CD4-positive, CD25-positive, alpha-beta regulatory T cell (primary cell): ENCODE measurements at places on chromosomes 12 and 14.

GRCh38 chr14:82562881-82563280, 1029.2 kb upstream of the SEL1L start:
- no peak for DNase-seq

DNA sequence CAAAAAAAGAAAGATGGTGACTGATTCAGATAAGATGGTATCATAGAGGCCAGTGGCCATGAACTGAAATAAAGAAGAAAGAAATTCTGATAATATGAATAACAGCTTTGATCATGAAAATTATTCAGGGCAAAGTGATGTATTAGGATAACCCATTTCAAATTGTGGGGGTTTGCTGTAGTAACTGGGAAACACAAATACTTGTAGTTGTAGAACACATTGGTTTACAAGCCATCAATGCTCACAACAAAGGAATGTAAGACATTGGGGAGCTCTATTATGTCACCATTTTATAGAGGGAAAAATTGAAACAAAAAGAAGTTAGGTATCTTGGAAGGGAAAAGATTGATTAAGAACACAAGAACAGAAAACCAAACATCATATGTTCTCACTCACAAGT, 140.4 kb upstream of the FRMD6 start:
- no peak for DNase-seq

GRCh38 chr12:13283867-13284266, 87.3 kb downstream of the EMP1 start:
- no peak for DNase-seq

GRCh38 chr14:24465368-24465767, 22.8 kb upstream of the SDR39U1 start:
- DNase-seq = no peak

DNA sequence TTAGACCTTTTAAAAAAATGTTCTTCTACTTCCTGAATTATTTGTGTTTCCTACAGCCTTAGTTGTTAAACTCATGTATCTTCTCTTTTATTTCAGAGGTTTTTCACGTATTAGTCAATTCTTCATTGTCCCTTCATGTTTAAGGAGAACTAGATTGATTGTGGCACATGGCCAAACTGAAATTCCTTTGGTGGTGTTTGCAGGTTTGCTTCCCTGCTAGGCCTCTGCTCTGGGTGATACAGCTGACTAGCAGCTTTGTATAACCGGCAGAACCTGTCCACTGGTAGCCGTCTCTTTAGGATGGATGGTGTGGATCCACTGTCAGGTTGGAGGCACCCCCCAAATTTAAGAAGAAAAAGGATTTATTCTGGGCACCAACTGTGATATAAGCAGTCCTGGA, 262.1 kb downstream of the FBXL14 start:
- no peak for DNase-seq

DNA sequence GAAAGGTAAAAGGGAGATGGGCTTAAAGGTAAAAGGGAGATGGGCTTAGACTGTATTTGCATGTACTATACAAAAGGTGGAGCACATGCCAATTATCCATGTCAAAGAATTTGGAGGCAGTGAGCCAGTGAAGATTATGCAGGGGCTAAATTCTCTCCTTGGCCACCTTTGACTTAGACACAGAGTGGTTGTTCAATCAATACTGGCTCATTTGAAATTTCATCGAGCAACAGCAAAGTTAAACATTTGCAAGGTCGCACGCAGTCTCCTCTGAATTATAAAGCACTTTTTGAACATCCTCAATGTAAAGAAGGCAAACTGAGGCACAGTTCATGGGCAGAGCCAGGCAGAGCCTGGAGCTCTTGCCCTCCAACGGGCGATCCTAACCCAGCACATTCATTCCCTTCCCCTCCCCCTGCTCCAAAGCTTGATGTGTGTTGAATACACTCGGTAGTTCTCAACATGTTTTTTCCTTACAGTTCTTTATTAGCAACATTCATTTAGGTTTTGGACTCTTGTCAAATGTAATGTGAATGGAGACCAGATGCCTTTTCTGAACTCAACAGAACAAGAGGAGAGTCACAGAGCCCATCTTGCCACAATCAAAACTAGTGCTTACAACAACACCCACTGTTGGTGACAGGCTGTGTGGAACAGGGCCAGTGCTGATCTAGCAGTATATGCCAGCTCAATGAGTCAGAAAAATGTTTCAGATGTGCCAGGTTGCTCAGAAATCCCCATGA, 169.7 kb upstream of the G2E3 start:
- no peak for DNase-seq

- DNase-seq = peak; percentile 13
These were observed 556 bp downstream of the PHETA1 start for GRCh38 chr12:111368291-111368787.

DNA sequence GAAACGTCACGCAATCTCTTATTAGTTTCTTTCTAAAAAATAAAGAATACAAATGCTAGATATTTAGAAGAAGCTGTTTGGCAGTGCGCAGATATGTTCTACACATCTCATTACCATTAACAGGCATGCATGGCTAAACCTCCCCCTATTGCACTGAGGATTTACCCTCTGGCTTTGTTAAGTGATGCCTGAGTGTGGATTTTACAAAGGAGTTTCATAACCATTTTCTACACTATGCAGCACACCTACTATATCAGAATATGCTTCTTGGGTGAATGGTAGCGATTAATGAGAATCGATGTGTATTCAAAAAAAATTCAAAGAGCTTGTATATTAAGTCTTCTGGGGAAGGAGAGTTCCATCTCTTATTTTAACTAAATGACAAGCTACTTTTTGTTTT, 1.1 kb upstream of the RMST start:
- DNase-seq = no peak

DNA sequence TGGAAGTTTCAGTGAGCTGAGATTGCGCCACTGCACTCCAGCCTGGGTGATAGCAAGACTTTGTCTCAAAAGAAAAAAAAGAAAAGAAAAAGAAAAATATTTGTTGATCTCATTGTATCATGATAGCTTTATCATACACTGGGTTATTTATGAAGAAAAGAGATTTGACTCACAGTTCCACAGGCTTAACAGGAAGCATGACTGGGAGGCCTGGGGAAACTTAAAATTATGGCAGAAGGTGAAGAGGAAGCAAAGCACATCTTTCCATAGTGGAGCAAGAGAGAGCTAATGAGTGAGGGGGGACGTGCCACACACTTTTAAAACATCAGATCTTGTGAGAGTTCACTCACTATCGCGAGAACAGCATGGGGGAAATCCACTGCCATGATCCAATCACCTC, 72.7 kb upstream of the FUT8 start:
- no peak for DNase-seq

GRCh38 chr12:25906651-25907340, 51.7 kb upstream of the RASSF8 start:
- DNase-seq = no peak

- peak; percentile 0 for DNase-seq
These were observed 101.2 kb upstream of the STXBP6 start for GRCh38 chr14:25150934-25151790.

GRCh38 chr14:64569138-64569631, 19.4 kb downstream of the PPP1R36 start:
- DNase-seq = no peak

GRCh38 chr12:54442099-54442498, 23.0 kb upstream of the ITGA5 start:
- DNase-seq = no peak

DNA sequence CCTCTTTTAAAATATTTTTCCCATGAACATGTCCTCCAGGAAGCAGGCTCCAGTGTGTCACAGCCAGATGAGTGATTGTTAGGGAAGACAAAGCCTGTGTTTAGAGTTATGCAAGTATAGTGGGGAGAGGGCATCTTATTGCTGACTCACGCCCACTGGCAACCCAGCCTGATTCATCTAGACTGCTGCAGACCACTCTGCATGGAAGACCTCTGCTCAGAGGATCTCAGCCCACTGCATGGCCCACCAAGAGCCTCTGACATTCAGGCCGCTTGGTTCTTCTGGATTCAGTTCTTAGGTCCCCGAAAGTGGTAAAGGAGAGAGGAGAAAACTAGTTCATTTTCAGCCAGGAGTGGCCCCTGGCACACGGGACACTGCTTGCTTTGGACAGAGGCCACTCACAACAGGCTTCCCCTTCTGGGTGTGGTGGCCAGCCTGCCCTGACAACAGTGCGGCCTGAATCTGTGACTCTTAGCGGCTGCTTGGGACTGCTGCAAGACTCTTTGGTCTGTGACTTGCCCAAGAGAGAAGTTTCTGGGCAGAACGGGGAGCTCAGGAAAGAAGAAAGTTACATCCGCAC, 266.3 kb downstream of the ZFP36L1 start:
- DNase-seq = no peak

- no peak for DNase-seq
These were observed 46.7 kb upstream of the ATP23 start for GRCh38 chr12:57894399-57895292.

DNA sequence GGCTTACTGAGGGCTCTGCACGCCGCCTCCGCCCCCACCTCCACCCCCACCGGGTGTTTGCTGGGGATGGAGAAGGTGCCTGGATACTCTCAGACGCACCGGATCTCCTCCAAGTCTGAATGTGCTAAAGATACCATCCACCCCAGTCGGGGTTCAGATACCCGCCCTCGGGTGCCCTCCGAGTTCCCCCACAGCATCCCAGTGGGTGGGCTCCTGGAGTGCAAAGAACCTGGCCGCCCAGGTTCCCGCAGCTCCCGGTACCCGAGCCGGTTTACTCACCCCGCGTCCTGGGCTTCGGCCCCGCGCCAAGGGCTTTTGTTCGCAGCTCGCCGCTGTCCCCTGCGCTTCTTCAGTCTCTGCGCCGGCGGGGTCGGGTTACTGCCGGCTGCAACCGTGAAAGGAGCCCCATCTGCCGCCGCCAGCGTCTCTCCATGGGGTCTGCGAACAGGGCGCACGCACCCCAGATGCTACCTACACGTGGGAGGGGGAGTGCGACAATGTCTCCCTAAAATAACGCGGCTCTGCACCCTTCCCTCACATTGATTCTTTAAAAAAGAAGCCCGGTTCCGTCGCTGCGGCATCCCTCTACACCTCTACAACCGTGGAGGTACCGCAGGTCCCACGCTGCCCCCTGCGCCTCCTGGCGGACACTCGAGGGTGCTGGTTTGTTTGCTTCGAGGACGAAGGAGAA, at the start of gene CCDC177:
Gene CCDC177 (minus strand): TSS at position 609 of the 691 bp plus-strand sequence. CDS start 1,249 bp downstream, outside the sequence.
- DNase-seq = peak; percentile 77

- DNase-seq = no peak
These were observed 811 bp upstream of the MEG3 start for GRCh38 chr14:100824901-100825712.

DNA sequence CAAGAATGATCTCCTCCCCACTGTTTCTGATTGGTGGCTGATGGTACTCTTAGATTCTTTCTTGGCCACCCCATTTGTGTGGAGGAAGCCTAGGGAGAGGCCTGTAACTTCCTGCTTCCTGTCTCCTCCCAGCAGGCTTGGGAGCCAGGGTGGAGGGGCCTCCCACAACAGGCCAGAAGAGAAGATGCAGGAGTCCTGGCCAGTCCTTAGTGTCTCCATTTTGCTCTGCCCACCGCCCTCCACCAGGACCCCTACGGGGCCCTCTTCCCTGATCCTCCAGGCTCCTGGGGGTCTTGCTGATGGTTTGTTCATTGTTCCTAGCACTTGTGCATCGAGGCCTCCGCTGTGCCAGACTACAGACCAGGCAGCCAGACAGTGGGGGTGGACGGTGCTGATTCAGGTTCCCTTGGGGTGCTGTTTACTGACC, 6.8 kb downstream of the TSPAN9 start:
- no peak for DNase-seq

DNA sequence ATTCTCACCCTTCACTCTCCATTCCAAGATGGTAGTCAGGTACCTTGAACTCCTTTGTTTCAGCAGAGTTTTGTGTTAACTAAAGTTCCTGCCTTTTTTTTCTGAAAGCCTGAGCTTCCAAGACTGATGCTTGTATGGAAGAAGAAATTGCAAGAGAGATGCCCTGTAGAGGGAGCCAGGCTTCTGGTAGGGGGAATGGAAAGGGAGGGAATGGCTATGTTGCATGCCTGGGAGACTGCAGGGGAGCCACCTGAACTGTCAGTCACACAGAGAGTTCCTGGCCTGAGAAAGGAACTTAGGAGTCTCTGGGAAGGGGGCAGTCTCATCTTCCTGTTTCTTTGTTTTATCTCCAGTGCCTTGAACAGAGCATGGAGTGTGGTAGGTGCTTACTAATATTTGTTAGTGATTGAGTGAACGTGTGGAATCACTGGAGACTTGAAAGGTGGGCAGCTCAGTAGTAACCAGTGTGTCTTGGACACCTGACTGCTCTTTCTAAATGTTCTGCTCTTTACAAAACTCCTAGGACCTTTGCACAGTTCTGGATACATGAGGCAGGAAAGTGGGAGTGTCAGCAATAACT, 132.2 kb downstream of the ANO4 start:
- DNase-seq = no peak

DNA sequence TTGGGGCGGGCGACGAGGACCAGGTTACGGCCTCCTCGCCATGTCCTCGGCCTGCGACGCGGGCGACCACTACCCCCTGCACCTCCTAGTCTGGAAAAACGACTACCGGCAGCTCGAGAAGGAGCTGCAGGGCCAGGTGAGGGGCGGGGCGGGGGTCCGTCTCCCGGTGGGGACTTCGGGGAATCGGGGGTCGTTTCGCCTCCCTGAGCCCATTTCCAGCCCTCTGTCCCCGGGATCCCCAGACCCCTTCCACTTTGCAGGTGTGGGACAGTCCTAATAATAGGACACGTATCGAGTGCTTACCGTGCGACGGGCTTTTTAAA, 380 bp downstream of the ANKRD13A start:
- DNase-seq = no peak

DNA sequence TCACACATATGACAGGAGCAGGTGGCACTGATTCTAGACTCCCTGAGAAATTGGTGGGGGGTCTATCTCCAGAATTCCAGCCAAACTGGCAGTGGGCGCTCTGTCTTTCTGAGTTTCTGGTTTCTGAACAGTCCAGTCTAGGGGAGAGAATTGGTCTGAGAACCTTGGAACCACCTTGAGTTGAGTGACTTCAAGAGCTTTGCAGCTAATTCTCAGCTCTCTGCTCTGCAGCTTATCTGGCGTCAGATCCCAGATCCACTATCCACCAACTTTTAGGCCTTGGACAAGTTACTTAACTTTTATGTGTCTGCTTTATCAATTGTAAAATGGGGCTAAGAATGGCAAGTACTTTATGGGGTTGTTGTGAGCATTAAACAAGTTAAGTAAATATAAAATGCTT, 1.7 kb upstream of the KRT76 start:
- no peak for DNase-seq

- no peak for DNase-seq
These were observed 21.4 kb upstream of the ATP2B1 start for GRCh38 chr12:89729946-89730459.

DNA sequence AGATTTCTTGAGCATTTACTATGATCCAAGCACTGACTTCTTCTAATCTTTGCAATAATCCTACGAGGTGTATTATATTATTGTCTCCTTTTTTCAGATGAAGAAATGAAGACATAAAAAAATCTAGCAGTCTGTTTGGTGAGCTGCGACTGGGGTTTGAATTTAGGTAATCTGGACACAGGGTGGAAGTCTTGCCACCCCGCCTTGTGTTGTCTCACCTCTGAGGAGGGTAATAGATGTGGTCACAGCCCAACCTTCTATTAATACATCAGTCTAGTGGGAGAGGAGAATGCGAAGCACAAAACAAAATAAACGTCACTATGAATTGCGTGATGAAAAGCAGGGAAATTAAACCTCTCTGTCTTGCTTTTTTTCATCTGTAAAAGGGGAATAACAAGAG, 993.9 kb downstream of the VRK1 start:
- no peak for DNase-seq
